ENCODE measurements at places on chromosomes 11 and 22.

- DNase-seq = no peak
These were observed 190.7 kb downstream of the SNX19 start for GRCh38 chr11:130725421-130726233.

DNA sequence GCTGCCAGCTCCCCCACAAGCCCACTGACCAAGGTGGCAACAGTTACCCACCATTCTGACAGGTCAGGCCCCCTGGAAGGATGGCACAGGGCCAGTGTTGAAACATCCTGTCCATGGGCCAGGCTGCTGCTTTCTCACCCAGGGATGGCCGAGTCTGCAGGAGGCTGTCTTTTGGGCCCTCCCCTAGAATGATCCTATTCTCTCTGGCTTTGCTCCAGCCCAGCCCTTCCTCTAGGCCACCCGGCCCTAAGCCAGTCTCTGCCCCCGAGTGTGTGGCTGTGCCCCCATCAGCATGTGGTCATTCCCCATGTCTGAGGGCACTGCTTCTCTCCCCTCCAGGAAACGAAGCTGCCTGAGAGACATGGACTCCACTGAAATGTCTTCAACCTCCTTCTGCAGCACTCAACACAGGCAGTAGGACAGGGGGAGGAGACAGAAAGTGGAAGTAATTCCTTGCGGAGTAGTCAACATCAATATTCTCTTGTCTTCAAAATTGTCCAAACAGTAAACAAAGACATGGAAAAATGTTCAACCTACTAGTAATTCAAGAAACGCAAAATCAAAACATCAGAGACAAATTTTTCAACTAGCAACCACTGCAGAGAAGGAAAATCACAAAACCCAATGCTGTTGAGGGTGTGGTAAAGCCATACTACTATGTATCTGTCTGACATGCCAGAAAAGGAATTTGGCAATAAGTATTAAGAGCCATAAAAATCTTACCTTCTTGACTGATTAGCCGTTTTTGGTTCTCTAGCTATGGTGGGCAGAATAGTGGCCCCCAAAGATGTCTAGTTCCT, 5.1 kb upstream of the SCARF2 start:
- DNase-seq = no peak

DNA sequence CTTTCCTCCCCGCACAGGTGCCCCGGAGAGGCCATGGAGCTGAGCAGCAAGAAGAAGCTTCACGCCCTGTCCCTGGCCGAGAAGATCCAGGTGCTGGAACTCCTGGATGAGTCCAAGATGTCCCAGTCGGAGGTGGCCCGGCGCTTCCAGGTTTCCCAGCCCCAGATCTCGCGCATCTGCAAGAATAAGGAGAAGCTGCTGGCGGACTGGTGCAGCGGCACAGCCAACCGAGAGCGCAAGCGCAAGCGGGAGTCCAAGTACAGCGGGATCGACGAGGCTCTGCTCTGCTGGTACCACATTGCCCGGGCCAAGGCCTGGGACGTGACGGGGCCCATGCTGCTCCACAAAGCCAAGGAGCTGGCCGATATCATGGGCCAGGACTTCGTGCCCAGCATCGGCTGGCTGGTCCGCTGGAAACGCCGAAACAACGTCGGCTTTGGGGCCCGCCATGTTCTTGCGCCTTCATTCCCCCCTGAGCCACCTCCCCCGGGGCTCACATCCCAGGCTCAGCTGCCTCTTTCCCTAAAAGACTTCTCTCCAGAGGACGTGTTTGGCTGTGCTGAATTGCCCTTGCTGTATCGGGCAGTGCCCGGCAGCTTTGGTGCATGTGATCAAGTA, 1.3 kb downstream of the TIGD3 start:
- peak; percentile 62 for DNase-seq

DNA sequence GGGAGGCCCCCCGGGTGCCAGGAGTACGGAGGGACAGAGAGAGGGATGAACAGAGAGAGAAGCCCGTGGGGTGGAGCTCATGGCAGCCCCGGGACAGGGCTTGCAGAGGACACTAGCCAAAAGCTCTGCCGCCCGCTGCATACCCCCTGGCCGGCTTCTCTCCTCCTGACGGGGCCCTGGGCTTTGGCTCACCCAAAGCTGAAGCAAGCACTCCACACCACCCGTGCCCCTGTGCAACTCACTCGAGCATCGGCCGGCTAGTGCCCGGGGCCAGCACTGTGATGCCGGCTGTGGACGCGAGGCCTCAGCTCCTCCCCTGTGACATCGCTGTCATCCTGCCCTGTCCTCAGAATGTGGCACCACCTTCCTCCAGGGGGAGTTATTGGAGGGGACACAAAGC, 429.6 kb downstream of the BRD1 start:
- no peak for DNase-seq

GRCh38 chr11:126407101-126407521, 51.6 kb downstream of the ST3GAL4 start:
- DNase-seq = no peak

GRCh38 chr11:126669416-126669815, 313.9 kb downstream of the ST3GAL4 start:
- DNase-seq = no peak

DNA sequence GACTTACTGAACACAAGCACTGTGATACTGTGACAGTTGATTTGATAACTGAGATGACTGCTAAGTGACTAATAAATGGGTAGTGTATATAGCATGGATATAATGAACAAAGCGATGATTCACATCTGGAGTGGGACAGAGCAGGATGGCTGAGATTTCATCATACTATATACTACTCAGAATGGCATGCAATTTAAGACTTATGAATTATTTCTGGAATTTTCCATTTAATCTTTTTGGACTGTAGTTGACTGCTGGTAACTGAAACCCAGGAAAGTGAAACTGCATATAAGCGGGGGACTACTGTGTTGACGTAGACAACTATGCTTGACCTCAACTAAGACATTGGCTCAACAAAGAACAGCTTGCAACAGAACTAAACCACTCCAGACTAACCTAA, 20.0 kb upstream of the NUCB2 start:
- no peak for DNase-seq

- DNase-seq = peak; percentile 47
These were observed 26.4 kb downstream of the KCTD17 start for GRCh38 chr22:37077802-37078448.

DNA sequence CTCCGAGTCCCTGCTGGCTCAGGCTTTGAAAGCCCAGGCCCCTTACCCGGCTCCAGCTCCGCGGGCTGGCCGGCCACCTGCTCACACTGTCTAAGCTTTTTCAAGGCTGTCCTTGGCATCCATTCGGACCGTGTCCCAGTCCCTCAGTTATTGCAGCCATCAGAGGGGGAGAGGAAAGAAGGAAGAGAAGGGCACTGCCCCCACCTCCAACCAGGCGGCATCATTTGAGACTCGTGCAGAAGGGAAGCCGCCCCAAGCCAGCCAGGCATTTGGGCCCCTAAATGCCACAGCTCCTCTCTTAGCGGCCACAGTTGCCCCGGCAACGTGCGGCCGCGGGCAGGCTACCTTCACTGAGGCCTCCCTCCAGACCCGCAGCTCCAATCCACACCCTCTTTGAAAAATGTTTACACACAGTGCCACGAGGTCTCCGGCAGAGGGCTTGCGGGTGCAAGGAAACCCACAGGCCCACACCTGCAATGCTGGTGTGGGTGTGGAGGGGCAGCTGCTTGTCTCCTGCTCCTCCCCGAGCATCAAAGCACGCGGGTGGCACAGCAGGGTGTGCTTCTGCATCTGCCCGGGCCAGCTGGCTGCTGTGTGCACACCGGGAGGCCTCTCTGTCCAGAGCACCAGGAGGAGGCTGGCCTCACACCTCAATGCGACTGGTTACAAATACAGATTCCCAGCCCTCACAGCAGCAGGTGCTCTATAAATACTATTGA, 124.4 kb downstream of the CTTN start:
- DNase-seq = peak; percentile 88

GRCh38 chr11:91394727-91395414, 829.7 kb upstream of the FAT3 start:
- DNase-seq = no peak

- DNase-seq = no peak
These were observed 313.7 kb downstream of the SWAP70 start for GRCh38 chr11:9977554-9977953.

- DNase-seq = no peak
These were observed at the start of gene C11orf86 for GRCh38 chr11:66974724-66975404. Gene C11orf86, plus strand, starts transcription at chr11:66975304. Its CDS starts 59 bp downstream, at chr11:66975363.

GRCh38 chr11:72343006-72343756, 91.2 kb downstream of the CLPB start:
- no peak for DNase-seq

DNA sequence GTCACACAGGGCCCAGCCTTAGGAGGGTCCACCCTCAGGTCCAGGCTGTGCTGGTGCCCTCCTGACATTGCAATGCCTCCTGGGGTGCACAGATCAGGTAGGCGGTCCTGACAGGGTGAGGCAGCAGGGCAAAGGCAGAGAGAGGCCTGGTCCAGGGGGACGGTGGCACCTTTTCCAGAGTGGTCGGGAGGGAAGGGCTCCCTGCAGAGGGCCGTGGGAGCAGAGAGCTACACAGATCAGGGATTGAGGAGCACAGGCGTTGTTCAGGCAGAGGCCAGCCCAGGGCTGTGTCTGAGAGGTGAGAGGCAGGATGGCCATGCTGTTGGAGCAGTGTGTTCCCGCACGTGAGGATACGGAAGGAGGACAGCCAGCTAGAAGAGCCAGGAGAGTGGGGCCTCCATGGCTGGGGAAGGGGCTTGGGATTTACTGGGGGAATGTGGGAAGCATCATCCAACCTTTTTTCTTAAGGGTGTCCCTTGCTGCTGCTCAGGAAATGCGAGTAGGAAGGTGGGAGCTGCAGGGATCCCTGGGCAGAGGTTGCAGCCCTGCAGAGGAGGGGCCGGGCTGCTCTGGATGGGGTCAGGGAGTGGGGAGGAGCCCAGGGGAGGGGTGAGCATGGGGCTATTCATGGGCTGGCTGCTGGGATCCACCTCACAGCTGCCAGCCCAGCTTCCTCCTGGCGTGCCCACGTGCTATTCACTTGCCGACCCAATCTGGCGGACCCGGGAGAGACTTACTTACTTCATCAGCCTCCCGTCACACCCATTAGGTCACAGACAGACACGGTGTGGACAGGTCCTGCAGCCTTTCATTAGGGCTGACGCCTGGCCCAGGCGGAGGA, 1516.4 kb downstream of the TBC1D22A start:
- no peak for DNase-seq

DNA sequence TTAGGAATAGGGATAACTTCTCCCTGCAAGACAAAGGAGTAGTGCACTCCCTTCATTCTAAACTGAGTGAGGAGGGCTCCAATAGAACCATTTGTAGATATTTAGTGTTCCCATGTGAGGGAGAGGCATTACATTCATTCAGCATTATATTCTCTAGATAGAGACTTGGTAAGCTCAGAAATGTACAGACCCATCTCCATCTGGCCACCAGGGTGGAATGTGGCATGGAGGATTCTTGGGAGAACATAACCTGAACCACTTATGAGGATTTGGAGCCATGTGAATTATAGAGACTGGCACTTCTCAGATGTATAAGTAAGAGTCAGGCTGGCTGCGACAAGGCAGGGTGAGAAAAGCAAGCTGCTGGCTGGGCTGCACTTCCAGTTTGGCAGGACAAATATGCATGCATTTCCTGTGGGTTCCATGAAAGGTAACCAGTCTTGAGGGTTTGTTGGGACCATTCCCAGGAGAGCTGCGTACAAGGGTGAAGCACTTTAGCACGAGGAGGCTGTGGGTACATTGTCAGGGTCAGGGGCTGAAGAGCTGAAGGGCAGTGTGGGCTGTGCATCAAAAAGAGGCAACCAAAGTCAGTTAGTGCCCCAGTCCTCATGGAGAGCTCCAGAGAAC, 9.2 kb downstream of the RRP8 start:
- no peak for DNase-seq

DNA sequence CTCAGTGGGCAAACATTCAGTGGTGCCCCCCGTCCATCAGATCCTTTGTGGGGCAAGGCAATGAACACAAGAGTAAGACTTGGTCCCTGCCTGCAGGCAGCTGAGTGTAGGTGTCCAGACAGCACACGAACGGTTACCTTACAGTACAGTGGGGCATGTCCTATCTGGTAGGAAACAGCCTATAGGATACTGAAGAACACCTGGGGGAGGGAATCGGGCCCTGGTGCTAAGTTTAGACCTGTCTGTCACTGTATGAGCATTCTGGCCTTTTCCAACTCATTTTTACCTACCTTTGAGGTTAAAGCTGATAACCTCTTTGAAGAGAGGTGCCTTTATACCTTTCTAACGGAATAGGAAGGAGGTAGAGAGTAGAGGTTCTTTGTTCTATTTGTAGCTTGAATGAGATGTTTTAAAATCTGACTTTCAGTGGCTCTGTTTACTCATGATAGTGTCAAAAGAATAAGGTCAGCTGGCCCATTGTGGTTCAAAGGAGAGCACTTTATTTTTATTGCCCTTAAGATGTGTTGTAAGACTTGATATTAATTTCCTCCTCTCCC, 8.9 kb downstream of the ZNRF3 start:
- no peak for DNase-seq

DNA sequence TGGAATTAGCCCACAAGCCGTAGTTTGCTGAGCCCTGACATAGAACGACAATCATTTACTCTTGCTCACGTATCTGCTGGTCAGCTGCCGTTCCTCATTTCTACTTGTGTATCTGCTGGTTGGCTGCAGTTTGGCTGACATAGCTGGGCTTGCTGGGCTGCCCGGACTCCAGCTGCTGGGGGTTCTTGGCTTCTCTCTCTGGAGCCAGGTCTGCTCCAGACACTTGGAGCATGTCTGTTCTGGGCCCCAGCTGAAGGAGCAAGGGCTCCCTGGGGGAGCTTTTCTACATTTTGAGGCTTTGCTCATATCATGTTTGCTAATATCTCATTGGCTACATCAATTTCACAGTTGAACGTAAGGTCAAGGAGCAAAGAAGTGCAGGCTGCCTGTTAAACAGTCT, 47.3 kb downstream of the PRDM11 start:
- DNase-seq = no peak

DNA sequence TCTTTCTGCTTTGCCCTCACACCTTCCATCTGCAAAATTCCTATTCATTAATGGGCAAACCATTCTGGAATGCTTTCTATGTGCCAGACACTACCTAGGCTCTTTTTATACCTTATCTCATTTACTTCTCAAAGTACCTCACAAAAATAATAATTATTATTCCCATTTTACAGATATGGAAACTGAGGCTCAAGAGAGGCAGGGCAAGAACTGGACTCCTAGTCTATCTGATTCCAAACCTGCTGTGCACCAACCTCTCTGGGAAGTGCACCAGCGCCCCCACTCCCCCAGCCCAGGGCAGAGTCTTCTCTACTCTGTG, 826 bp upstream of the DGAT2 start:
- no peak for DNase-seq

GRCh38 chr11:116172851-116173250, 599.9 kb downstream of the BUD13 start:
- no peak for DNase-seq

- DNase-seq = no peak
These were observed 16.4 kb upstream of the SYVN1 start for GRCh38 chr11:65150509-65151299.
